ENCODE measurements at places on chromosomes 3 and 15.

- DNase-seq = no peak
These were observed 130.6 kb downstream of the RPL22L1 start for GRCh38 chr3:170739410-170739809.

- DNase-seq = no peak
These were observed 45.7 kb downstream of the GRIP2 start for GRCh38 chr3:14494279-14494972.

- DNase-seq = no peak
These were observed 50.0 kb upstream of the CP start for GRCh38 chr3:149271669-149272068.

DNA sequence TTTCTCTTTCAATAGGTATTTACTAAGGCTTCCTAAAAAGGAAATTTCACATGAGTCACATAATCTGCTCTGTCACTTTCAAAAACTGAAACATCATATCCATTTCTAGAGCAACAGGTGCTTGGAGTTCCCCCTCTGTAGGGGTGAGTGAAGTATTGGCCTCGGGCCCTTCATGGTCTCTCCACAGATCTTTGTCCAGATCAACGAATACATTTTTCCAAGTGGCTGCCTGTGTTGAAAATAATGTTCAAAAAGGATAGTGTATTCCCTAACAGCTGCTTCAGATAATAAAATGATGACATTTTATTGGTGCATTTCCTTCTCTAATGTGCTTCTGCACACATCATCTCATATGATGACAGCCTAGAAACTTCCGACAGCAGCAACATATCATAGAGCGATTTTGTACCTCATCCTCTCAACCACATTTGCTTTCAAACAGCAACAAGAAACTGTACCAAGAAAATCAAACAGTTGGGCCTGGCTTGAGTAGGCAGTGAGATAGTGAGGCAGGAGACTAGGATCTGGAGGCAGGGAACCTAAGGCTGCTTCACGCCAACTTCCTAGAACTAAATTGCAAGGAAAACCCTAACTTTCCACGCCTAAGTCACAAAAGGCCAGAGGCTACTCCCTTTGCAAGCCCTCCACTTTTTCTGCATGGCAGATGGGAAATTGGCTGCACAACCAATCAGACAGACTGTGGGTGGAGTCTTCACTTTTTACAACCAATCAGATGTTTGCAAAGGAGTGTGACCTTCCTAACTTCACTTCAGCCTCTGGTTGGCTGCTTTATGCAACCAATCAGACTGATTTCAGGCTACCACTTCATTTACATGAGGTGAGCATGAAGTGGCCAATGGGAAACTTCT lies 340.2 kb downstream of the LRRC3B start:
- DNase-seq = no peak

DNA sequence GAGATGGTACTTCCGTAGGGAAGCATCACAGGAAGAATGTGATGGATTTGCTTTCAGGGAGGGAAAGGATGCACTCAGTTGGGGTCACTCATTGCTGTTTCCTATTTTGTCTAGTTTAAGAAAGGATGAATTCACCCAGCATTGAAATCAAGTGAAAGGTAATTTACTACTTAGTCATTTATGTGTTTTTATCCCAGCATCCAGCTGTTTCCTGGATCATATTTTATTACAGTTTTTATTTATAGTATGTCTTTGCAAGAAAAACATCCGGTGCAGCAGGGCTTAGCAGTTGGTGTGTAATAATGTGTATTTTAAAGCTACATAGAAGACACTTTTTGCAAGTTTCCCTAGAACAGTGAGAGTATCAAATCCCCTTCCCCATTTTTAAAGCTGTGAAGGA lies 37.4 kb upstream of the GOLGA8B start:
- no peak for DNase-seq

DNA sequence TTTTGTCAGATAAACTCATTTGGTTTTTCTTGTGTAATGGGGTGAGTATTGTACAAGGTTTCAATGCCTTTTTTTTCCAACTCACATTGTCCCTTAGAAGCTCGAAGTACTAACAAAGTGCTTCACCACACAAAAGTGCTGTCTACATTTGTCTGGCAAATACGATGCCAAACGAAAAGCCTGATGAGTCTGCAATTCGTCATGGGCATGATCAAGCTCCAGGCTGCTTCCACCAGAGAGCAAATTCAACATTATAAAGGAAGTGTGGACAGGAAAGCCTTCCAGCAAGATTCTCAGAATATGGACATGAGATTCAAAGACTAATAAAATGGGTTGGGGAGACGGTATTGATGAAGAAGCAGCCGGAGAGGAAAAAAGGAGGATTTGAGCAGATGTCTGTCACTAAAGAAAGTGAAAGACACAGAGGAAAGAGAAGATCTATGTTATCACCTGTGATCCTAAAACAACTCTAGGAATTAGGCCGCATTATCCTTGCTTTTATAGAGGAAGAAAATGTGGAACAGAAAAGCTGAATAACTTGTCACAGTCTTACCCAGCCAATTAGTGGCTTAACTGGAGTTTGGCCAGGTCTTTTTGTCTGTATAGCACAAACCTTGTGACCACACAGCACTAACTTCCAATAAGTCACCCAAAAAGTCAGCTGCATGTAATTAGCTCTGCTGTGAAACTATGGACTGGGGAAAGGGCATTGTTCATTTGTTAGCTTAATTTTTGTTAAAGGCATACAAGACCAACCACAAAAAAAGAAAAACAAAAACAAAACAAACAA lies 494.8 kb downstream of the FHIT start:
- DNase-seq = no peak

DNA sequence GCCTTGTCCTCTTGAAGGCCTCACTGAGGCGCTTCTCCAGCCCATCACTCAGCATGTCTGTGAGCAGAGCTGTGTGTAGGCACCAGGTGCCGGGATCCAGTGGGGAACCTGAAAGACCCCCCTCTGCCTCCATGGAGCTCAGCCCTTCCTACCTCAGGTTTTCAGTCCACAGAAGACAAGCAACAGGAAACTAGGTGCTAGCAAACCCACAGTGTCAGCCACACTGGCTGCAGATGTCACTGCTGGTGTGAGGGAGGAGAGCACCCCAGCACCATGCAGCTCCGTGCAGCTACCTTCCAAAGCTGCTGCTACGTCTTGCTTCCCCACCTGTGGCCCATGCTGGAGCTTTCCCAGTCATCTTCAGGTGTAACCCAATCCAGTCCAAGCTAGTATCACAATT lies 17.9 kb downstream of the PSTPIP1 start:
- no peak for DNase-seq

- DNase-seq = no peak
These were observed 375 bp upstream of the MYZAP start for GRCh38 chr15:57591237-57591821.

GRCh38 chr3:18968120-18968519 lies 180.2 kb upstream of the KCNH8 start:
- DNase-seq = no peak

DNA sequence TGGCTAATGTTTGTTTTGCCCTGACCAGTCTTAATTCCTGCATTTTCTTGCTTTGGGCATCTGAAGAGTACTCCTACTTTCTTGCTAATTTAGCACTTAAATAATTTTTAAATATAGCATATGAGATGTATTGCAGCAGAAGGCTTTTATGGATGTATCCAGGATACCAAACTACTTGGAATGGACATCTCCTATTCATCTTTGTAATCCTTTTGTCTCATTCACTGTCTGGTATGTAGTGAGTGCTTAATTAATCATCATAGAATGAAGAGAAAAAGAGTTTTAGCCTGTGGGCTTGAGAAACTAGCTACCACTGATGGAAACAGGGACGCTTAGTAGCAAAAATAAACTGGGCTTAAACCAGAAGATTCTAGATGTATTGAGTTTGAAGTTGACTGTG lies 40.6 kb downstream of the MEX3B start:
- DNase-seq = no peak

DNA sequence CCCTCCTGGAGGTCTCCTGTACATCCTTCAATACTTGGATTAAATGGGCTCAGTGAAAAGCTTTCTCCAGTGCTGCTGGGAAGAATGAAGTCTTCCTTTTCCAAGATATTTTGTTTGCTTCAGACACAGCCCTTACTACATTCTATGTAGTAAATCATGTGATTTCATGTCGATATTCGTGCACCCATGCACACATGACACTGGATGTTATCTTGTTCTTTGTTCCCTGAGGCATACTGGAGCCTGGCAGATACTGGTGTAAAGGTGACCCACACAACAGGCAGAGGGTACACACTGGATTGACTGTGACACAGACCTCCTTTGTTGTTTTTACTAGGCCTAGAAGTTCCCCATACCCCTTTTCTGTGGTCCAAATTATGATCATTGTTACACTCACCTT lies 40.3 kb upstream of the ATP2C1 start:
- no peak for DNase-seq

GRCh38 chr15:58472821-58473581 lies 41.2 kb downstream of the LIPC start:
- peak; percentile 27 for DNase-seq

DNA sequence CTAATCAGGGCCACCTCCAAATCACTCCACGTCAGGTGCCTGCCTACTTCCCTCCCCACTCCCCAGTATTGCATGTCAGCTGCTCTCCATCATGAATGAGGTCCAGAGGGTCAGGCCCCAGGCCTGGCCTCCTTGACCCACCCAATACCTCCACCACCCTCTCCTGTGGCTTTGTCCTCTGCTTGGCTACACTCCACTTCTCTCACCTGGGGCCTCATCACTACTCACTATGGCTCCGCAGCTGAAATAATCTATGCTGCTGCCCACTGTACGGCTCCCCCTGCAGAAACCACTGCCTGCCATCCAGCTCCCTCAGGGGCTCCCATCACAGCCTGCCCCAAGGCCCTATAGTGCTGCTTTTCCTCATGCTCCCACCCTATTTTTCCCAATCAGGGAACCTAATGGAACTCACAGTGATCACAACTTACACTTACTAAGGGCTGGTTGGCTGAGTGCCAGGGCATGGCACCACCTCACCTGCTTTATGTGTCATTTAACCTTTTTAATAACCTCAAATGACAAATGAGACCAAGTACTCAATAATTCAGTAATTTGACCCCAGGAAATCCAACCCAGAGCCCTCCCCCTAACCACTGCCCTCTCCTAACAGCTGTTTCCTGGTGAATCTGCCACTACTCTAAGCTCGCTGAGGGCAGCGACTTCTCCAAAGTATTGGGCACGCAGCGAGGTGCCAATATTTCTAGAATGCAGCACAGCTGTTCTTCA lies 2.3 kb downstream of the GORASP1 start:
- peak; percentile 20 for DNase-seq

- DNase-seq = no peak
These were observed 33.7 kb upstream of the RBMS3 start for GRCh38 chr3:29247088-29247745.

DNA sequence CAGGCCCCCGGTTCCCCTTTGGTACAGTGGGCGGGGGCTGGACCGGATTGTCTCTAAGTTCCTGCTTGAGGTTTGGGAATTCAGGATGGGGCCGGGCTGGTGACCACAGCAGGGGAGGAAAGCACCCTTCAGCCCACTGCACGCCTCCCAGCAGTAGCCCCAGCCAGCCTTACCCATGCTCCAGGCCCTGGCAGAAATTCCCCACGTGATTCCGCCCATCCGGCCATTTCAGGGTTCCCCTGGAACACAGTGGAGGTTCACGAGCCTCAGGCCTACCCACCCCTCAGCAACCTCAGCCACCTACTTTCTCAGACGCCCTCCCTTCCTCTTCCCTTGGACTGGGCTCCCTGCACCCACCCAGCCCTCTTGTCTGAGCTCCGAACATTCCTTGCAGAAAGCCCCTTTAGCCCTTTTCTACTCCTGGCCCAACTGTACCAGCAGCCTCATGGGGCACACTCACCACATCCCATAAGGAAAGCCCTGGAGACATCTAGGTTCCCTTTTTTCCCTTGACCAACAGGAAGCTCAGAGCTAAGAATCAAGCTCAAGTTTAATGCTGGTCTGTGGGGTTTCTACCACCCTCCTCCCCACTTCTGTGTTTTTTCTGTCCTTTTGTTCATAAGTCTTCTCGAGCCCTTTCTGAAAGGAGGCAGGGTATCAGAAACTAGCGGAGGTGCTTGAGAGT lies 11.5 kb downstream of the ALS2CL start:
- no peak for DNase-seq

GRCh38 chr3:16410659-16411058 lies 102.8 kb downstream of the RFTN1 start:
- DNase-seq = no peak

DNA sequence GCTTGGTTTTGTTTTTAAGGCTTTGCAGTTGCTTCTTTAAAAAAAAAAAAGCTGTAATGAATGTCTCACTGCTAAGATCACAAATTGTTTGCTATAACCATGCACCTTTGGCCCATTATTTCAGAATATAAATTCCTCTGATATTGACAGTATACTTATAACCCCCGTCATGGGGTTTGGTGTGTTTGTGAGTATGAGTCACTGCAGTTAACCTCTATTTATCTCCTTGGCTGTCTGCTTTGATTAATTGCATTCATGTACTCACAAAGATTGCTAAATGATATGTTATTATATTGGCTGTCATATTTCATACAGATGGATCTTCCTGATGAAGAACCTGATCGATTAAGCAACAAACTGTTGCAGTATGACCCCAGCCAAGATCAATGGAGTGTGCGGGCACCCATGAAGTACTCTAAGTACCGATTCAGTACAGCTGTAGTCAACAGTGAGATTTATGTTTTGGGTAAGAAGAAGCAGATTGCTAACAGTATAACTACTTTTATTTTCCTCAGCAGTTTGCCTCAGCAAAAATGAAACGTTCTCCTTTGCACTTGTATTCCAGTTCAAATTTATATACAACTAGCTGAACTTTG lies 14.9 kb downstream of the KBTBD12 start:
- no peak for DNase-seq

DNA sequence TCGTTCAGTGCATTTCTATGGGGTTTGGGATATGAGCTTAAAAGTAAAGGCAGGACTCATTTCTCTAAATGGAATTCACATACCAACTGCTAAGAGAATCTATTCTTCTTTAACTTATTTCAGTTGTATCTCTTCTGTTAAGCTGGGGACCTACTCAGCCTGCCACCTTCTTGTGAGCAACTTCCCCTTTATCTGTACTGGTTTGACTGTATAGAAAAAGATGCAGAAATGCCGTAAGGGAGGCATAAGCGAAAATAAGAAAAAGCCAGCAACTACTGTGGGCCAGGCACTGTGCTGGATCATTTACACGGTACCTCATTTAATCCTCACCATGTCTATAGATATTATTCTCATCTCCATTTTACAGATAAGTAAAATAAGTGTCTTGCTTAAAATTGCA lies 38.4 kb downstream of the RBMS3 start:
- no peak for DNase-seq

DNA sequence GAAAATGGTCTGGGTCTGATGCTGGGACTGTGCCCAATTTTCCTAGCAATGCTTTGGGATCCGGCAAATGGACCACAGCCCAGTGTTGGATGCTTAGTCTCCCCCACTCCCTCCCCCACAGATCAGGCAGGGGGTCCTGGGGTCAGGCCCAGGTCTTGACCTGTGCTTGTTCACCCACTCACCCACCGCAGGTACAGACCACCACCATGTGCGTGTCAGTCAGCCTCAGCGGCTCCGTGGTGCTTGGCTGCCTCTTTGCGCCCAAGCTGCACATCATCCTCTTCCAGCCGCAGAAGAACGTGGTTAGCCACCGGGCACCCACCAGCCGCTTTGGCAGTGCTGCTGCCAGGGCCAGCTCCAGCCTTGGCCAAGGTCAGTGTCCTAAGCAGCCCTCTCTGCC lies 10.6 kb downstream of the GRM2 start:
- no peak for DNase-seq

GRCh38 chr3:16807391-16807790 lies 77.4 kb upstream of the PLCL2 start:
- DNase-seq = no peak
